HFF-Myc (cell line): ENCODE measurements at places on chromosomes 11 and 22.

GRCh38 chr11:129861702-129862522 lies 33.5 kb downstream of the NFRKB start:
- DNase-seq: peak; percentile 92

DNA sequence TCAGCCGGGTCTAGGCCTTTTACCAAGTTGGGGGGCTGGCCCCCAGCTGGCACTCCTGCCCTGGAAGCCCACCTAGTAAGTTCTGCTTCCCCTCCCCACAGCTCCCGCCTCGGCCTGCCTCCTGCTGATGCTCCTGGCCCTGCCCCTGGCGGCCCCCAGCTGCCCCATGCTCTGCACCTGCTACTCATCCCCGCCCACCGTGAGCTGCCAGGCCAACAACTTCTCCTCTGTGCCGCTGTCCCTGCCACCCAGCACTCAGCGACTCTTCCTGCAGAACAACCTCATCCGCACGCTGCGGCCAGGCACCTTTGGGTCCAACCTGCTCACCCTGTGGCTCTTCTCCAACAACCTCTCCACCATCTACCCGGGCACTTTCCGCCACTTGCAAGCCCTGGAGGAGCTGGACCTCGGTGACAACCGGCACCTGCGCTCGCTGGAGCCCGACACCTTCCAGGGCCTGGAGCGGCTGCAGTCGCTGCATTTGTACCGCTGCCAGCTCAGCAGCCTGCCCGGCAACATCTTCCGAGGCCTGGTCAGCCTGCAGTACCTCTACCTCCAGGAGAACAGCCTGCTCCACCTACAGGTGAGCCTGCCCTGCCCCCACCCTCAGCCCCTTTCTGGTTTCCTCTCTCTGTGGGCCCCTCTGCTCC lies 7.3 kb downstream of the RTN4RL2 start:
- DNase-seq: no peak

DNA sequence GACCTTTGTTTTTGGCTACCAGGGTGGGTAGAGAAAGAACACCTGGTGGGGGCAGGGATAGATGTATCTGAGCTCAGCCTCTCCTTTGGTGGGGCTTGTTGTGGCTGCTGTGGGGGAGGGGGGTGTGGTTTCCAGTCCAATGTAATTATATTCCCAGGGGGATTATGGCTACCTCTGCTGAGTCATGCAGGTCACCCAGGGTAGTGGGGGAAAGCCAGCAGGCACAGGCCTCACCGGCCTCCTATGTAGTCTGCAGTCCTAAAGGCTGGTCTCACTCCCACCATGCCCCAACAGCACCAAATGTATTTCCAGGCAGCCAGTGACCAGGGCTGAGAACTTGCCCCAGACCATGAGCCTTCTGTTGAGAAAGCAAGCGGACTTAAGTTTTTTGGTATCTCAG lies 119.6 kb downstream of the DYNC2H1 start:
- no peak for DNase-seq

DNA sequence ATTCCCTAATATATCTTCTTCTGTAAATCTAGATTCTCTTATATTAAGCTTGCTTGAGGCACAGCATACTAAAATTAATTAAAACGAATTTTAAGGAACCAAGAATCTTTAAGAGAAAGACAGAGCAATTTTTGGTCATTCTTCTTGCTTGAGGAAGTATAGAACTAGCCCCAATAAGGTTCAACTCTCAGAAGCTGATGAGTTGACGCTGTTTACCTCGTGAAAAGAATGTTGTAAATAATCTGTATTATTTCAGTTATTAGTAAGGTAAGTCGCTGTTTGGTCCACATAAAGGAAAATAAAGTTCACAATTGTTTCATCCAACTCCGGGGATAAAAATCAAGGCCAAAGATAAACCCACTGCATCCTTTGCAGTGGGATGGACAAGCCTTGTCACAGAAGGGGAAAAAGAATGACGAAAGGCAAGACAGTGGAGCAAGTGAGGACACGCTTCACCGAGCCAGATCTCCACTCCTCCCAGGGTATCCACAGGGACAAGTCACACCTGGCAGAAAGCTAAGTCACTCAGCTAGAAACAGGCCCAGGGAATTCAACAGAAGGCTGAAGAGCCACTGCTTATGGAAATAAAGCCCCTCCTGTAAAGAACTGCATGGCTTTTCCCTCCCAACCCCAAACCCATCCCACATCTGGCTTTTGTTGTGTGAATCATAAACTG lies 752 bp downstream of the POU2AF1 start:
- peak; percentile 62 for DNase-seq

DNA sequence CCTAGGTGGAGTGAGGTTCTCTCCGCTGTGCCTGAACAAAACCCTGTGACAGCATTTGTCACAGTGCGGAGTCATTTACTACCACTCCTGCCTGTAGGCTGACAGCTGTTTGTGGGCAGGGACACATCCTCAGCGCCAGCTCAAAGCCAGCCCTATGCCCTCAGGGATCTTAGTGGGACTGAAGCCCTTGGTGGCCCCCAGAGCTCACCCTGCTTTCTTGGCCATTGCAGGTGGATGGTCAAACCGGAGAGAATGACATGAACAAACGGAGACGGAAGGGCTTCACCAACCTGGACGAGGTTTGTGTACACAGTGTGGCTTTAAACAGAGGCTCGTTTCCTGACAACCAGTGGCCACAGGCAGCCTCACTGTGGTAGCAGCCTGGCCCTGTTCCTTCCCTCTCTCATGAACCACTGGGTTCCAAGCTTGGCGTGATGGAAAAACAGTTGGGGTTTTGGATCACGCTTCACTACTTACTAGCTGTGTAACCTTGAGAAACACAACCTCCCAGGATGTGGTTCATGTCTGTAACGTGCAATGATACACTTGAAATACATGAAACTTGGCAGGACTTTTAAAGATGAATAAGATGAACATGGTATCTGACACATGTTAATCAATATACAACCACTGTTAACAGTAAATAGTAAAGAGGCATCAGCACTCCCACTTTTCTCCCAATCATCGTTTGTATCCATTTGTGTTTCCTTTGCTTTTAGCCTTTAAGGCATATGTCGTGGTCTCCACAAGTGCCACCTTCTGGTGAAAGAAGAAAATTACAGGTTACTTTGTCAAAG lies 125.8 kb downstream of the MICAL2 start:
- DNase-seq: peak; percentile 37

DNA sequence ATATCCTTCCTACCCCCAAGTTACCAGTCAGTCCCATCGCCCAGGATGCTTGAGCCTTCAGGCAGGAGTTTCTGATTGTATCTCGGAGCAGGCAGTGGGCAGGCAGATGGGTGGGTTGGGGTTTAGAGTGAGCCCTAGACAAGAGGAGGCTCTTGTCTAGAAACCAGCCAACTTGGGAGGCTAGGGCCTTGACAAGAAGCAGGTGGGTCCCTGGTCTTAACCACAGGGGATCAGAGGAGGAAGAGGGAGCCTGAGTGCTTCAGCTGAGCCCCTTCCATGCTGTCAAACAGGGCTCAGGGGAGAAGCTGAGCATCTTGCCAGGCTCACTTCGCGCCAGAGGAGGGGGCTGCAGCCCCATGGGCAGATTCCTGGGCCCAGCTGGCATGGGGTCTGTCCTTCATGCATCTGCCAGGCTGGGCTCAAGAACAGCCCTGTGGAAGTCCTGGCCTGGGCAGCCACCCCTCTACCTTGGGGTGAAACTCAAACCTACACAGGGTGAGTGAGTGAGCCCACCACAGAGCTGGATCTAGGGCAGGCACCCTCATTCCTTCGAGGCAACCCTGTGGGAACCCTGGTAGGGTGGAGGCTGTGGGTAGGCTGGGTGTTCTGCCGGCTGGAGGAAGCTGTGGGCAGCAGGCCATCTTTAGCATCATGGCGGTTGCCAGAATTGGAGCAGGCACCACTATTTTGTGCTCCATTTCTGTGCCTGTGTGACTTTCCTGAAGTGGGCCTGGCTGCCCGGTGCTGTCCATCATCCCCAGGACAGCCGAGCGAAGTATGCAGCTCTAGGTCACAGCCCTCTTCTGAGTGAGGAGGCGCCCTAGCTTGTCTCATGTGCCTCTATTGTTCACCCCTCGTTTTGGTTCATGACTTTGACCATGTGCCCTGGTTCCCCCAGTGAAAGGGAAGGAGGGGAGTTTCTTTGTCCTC lies 108.1 kb downstream of the MORC2 start:
- DNase-seq: no peak
